AG20443 (cell line): ENCODE measurements at places on chromosomes 3 and 15.

DNA sequence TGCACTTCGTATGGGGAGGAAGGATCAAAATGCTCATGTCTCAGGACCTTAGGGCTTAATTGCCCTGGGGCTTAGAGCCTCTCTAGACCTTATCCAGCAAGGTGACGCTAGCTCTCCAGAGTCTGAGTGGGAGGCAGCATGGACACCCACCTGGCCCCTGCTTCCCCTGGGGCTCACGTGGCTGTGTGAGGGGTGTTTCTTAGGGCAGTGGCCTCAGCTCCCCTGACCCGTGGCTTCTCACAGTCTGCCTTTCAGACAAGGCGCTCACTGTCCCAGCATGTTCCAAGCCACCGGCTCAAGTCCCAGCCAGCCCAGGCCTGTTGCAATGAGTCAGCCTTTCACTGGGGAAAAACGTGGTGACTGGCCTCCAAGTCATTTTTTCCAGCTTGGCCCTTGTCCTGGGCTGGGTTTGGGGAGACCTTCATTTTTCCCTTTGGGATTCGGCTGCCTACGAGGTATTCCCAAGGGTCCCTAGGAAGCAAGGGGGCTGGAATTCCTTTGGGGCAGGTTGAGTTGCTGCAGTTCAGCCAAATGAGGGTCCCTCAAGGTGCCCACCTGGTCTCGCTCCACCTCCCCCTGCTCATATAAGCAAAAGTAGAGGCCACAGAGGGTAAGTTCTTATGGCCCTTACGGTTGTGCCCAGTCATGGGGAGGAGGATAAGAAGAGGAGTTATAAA is 15.7 kb downstream of the BHLHE40 start:
- peak; percentile 90 for DNase-seq

- DNase-seq = peak; percentile 87
These were observed 22.1 kb upstream of the PRR23E start for GRCh38 chr3:127170814-127171213.

- no peak for DNase-seq
These were observed 39.8 kb downstream of the CD200R1L start for GRCh38 chr3:112806903-112807302.

- DNase-seq = no peak
These were observed 100.6 kb downstream of the DNAJB8 start for GRCh38 chr3:128366136-128366535.

DNA sequence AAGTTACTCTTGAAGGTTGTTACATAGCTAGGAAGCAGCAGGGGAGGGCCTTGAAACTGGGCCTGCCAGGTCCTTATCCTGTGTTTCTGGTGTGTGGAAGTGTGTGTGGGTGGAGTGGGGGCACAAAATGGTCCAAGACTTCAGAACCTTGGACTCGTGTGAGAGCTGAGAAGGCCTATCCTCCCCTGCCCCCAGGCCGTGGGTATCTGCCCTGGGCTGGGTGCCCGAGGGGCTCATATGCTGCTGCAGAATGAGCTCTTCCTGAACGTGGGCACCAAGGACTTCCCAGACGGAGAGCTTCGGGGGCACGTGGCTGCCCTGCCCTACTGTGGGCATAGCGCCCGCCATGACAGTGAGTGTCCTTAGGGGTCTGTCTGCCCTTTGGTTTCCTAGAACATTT is 4.5 kb downstream of the CHRD start:
- DNase-seq = no peak

DNA sequence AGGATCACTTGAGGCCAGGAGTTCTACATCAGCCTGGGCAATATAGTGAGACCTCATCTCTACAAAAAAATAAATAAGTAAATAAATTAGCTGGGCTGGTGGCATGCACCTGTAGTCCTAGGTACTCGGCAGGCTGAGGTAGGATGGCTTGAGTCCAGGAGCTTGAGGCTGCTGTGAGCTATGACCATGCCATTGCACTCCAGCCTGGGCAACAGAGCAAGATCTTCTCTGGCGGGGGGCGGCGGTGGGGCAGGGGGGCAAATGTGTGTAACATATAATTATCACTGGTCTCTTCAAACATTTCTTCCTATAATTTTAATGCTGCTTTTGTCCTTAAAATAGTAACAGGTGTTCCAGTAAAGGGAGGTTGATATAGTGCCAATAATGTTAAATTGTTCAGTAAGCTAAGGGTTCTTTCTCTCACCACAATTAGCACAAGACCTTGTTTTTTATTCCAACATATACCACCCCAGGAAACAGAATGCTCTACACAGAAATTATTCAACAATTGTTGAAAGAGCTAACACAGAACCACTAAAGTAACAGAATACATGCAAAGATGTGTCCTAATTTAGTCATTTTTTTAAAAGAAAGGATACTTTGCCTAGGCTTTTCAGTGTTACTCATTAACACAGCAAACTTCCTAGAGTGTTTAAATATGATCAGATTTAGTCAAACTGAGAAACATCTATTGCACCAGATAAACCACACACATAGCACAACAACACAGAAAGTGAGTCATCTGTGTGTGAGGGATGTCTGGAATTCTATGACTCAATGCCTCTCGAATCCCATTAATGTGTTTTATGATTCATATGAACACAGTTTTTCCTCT is 29.1 kb downstream of the ANKRD28 start:
- DNase-seq = peak; percentile 85

DNA sequence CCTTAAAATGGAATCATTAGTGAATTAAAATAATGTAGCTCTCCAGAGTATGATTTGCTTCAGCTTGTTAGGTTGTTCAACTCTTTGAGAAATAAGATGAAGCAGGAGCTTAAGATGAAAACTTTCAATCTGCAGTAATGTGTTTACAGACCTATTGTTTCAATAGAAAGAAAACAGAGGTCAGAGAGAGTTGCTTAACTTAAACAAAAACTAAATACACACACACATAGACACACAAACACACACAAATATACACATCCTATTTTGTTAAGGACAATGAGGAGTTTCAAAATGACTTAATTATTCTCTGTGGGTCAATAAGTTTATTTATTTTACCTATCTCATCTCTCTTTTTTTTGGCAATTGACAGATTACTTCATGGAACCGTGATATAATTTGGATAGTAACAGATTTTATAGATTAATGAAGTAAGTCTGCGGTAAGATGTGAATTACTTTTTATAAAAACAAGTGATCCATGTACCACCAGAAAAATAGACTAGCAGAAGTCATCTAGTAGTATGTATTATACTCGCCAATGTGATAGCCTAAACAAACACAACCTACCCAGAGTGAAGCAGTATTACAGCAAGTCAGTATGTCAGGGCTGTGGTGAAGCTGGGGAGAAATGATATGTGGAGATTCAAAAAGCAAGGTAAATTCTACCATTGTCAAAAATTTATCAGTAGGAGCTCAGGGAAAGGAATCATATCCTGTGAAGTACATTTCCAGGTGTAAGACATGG is 76.7 kb upstream of the DCBLD2 start:
- no peak for DNase-seq

DNA sequence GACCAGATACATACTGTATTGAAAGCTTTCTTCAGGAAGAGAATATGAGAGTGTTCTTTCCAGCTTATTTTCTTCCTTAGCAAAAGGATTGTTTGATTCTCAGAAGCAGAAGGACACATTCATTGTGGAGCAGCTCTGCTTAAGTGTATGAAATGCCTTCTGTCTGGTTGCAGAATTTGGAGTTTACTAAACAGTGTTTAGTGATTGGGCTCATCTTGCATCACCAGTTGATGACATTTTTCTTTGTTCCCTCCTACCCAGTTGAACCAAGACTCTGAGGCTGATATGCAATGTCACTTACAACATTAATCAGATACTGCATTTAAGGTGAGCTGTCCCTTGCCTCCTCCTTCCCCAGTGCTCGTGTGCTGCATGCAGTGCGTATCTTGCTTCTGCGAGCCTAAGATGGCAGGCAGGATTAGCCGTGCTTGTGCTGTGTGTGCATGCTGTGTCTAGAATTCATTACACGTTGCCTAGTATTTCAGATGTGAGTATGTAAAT is 18.4 kb downstream of the ZBTB38 start:
- no peak for DNase-seq

- peak; percentile 25 for DNase-seq
These were observed 201.5 kb upstream of the IL12A start for GRCh38 chr3:159787178-159787574.

GRCh38 chr3:152197451-152197850 is 71.3 kb upstream of the MBNL1 start:
- peak; percentile 41 for DNase-seq

DNA sequence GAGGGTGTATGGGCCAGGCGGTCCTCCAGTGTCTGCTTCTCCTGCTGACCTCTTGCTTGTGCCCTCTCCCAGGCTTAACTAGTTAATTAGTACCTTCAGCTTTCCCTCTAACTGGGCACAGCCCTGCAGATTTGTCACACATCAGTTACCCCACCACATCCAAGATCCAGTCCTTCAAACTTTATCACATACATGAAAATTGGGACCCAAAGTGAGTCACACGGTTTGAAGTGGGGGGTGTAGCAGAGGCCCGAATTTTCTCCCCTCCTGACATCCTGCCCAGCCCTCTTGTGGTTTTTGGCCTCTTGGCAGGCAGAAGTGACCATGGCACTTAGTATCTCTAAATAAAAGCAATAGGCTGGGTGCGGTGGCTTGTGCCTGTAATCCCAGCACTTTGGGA is 3.9 kb downstream of the MAPKAPK3 start:
- peak; percentile 35 for DNase-seq

DNA sequence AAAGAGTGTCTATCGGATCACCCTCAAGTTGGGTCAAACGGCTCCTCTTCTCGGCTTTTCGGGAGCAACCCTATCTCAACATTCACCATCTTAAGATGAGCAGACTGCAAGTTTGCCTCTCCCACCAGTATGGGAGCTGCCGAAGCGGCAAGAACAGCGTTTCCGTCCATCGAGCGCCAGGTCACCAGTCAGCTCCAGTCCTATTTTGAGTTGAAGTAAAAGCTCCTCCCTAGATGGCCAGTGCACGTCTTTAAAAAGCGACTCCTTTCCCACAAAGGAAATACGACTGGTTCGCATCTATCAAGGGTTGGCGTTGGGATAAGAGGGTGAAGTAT is 369 bp upstream of the U2SURP start:
- no peak for DNase-seq

DNA sequence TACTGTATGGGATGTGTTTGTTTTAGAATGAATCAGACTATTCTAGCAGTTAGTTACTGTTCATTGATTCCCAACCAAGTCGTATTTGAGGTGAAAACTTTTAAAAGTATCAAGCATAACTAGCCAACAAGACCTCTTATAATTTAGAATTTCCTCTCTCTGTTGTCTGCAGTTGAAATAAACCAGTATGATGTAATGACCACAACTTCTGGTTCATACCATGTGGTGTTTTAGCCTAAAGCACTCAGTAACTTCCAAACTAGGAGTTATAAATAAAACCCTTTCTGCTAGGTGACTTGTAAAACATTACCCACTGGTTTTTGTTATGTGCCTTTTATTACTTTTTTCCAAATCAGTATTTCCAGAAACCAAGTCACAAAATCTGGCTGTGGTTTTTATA is 19.8 kb upstream of the P2RY12 start:
- peak; percentile 30 for DNase-seq

DNA sequence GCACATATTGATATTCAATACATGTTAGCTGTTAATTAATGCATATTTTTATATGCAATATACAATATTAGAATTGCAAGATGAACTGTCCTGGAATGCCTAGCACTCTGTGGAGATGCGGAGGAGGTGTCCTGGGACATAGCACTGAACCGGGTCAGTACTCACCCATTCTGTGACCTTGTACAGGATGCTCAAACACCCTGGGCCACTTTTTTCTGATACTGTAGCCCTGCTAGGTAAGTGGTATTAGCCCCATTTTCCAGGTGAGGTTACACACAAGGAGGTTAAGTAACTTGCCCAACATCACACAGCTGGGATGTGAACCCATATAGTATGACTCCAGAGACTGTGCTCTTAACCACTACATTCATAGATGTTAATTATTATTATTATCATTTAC is 1.7 kb upstream of the MAGEF1 start:
- no peak for DNase-seq

GRCh38 chr3:8387571-8387970 is 114.1 kb upstream of the LMCD1 start:
- DNase-seq = no peak

- DNase-seq = peak; percentile 68
These were observed 163.7 kb downstream of the PLD1 start for GRCh38 chr3:171646357-171647133.

GRCh38 chr3:71905426-71905825 is 120.5 kb upstream of the PROK2 start:
- no peak for DNase-seq

DNA sequence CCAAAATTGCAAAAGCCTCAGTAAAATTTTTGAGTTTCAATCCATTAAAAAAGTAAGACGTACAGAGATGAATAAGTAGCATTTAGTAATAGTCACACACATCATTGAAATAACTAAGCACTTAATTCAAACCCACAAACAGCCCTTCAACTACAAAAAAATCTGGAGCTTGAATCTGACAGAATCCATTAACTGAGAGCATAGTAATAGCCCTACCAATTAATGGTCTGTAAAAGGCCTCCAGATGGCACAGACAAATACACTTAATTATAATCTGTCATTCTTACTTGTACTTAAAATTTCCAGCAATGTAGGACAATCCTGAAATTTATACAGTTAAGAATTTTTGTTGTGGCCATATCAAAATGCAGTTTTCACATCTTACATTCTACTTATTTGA is 246.9 kb downstream of the VGLL3 start:
- DNase-seq = no peak

- DNase-seq = no peak
These were observed 35.2 kb downstream of the NR1I2 start for GRCh38 chr3:119817071-119817470.

GRCh38 chr15:75718328-75718727 is 5.7 kb upstream of the CSPG4 start:
- DNase-seq = peak; percentile 83

GRCh38 chr3:112114576-112115160 is 18.4 kb downstream of the GCSAM start:
- DNase-seq = no peak

GRCh38 chr15:73858062-73858461 is 15.3 kb upstream of the TBC1D21 start:
- no peak for DNase-seq

DNA sequence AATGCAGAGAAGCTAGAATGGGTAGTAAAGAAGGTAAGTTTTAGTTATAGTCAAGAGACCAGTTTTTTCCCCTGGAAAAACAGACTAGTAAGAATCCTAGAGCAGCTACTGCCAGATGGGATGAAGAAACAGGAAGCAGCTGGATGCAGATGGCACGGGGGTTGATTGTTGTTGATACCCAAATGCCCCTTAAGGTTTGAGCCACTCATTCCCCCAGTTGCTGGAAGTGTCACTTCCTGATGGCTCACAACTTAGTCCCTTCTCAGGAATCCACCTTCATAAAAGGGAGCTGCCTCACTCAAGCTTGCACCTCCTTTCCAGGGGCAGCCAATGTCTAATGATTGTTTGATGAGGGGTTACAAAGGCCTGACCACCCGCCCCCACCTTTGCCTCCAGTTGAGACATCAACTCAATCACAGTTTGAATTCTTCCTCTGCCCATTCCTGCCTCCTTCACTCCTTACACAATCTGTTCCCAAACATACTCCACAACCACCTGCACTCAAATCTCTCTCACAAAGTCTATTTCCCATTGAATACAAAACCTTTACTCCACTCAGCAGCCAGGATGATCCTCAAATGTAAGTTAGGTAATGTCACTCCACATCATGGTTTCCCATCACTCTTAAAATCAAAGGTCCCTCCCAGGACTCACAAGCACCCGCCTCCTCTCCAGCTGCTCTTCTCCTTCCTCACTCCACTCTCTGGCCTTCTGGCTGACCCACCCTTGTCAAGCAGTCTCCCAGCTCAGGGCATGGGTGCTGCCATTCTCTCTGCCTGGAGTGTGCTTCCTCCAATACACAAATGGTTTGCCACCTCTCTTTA is 450.1 kb upstream of the THBS1 start:
- DNase-seq = no peak
